Jurkat, Clone E6-1 (cell line): ENCODE measurements at places on chromosomes 7 and 10.

DNA sequence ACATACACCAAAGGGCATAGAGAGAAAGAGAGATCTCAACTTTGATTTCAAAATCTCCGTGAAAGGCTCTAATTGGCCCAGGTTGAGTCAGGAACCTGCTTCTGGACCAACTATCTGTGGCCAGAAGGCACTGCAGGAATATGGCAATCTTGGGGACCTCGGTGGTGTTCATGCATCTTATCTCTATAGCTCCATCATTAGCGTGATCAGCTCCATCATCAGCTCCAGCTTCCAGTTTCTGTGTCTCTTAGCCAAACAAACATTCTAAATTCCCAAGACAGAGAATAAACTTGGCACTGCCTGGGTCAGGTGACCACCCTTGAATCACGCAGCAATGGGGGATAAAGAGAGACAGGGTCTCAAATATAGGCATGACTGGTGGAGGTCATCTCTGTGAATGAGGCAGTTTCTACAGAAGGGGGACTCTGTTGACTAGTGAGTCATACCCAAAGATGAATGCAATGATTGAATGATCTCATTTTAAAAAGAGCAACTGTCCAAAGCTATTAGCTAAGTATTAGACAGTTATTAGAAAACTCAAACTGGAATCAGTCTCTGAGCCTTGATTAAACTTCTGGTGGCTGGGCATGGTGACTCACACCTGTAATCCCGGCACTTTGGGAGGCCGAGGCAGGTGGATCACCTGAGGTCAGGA lies 5.4 kb upstream of the NRF1 start:
- DNase-seq = no peak

- DNase-seq = no peak
These were observed 10.6 kb upstream of the PLEKHS1 start for GRCh38 chr10:113740850-113741249.

DNA sequence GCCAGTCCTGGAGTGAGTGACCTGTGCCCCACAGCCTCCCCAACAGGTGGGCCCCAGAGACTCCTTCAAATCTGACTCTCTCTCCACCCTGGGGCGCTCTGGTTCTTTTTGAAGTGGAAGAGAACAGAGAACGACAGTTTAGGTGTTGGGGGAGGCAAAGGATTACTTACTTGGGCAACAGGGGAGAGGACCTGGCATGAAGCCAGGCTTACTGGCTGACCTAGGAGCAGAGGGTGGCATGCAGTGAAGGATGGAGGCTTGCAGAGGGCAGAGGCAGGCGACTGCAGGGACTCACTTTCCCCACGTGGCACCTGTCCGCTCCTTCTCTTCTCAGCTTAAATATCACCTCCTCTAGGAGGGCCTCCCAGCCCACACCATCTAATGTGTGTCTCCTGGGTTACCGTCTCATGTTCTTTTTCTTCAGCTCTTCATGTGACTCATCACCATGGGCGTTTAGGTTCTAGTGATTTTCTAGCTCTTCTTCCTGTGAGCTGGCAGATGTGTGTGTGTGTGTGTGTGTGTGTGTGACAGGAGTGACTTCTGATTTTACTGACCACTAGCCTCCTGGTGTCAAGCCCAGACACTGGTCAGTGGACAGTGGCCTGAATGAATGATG lies 15.5 kb downstream of the LZTS2 start:
- DNase-seq = no peak

- DNase-seq = no peak
These were observed 19.1 kb upstream of the PRF1 start for GRCh38 chr10:70621503-70622078.

DNA sequence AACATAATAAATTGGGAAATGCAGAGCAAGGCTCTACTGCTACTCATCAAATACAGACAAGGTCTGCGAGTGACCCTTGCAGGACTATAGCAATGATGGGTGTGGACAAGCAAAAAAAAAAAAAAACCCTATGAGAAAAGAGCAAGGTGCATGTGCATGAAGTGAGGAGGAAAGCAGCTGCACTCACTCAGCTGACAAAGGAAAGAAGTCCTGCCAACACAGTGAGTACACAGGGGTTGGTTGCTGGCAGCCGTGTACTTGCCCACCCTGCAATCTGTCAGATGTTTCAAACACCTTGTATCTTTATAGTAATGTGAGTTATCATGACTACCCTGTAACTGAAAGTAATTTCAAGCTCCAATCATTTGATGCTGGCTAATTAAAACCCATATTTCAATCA lies 20.5 kb downstream of the CHCHD3 start:
- no peak for DNase-seq

DNA sequence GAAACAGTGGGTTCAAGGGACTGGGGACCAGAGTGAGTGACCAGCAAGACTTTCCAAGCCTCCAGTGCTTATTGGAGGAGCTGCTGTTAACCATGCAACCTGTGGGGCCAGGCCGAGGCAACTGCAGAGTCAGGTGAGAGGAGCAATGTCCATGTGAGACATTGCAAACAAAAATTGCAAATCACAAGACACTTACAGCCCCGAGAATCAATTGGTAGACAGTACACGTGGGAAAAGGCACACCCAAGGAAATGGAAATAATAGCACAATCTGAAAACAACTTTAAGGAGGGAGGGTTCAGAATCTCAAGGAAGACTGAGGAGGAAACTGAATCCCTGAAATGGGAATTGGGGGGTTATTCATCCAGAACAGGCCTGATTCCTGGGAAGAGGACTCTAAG lies 72.6 kb downstream of the GLRX3 start:
- DNase-seq = no peak

DNA sequence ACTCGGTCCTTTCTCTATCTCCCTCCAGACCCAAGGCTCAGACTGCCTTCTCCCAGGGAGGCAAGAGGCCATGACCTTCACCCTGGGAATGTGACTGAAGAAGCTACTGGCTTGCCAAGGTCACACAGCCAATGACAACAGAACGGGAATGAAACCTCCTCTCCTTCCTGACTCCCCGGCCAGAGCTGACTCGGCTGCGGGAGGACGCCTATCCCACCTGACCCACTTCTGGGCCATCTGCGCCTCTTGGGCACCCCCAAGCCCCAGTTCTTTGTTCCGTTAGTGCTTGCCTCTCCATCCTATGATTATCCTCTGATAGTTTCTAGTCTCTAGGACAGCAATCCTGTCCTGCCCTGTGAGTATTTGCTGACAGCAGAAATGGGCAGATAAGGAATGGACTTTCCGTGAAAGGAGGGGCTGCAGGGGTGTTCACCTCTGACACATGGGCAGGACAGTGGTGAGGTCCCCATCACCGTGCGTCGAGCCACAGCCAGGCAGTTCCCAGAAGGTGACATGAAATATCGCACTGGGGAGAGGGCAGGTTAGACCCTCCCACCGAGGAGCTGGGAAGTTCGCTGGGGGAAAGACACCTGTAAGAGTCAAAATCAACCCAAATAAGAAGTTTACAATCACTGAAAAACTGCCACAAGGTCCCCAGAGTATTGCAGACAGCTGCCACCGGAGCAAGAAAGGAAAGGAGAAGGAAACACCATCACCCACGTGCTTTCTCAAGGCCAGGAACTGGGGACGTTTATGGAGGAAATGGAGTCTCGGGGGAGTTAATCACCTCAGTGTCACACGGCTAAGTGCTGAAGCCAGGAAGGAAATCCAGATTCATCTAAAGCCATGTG lies 63.0 kb downstream of the INSIG1 start:
- DNase-seq = no peak

GRCh38 chr10:30036811-30037210 lies 22.6 kb downstream of the JCAD start:
- DNase-seq = no peak

GRCh38 chr7:72234086-72234485 lies 178.1 kb downstream of the CALN1 start:
- no peak for DNase-seq

DNA sequence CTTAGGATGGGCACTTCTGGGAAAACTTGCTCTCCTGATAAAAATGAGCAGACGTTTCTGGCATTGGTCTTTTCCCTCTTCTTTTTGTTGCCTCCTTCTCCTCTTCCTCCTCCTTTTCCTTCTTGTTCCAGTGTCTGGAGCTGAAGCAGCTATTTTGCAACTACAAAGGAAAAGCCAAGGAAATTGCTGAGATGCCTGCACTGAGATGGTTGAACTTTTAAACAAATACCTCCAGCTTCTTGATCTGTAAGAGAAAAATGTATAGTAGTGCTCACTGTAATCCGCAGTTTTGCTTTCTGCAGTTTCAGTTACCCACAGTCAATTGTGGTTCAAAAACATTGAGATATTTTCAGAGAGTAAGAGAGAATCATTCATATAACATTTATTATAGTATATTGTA lies 7.5 kb upstream of the SND1 start:
- DNase-seq = no peak

DNA sequence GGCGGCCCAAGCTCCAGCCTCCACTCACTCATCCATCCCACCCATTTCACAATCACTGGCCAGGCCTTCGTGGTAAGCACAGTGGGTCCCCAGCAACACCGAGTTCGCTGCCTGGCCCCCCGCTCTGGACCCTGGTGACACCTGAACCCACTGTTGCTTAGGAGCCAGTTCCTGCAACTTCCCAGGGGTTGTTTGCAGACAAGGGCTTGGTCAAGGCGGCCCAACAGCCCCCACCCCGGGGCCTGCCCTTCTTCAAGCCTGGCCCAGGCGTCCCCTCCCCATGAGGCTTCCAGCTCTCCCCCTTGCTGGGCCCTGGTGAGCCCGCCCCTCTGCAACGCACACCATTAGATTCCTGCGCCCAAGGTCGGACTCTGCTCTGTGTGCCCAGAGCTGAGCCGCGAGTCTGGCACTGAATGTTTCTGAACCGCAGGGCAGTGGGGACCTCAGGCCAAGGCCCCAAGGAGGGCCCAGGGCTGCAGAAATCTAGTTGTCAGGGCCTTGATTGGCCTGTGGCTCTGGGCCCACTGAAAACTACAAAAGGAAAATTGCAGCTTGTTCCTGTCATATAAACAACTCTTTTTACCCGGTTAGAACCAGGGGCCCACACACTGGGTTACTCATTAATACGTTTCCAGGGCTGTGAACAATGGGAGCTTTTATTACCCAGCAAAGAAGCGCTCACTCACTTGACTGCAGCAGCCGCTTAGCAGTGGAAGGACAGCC lies 2.1 kb upstream of the COX19 start:
- DNase-seq = no peak

- no peak for DNase-seq
These were observed 69.6 kb downstream of the SHOC2 start for GRCh38 chr10:110989016-110989415.

DNA sequence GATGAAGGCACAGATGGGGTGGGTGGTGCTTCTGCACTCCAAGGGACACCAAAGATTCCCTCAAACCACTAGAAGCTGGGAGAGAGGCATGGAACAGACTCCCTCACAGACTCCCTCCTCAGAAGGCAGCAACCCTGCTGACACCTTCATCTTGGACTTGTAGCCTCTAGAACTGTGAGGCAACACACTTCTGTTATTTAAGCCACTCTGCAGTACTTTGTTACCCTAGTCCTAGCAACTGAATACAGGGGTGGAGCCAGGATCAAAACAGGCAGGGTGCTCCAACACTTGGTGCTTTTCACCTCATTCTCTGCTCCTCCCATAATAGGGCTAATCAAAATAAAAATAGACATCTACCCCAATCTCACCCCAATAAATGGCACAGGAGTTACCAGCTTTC lies 2.3 kb upstream of the GSTO1 start:
- DNase-seq = no peak

DNA sequence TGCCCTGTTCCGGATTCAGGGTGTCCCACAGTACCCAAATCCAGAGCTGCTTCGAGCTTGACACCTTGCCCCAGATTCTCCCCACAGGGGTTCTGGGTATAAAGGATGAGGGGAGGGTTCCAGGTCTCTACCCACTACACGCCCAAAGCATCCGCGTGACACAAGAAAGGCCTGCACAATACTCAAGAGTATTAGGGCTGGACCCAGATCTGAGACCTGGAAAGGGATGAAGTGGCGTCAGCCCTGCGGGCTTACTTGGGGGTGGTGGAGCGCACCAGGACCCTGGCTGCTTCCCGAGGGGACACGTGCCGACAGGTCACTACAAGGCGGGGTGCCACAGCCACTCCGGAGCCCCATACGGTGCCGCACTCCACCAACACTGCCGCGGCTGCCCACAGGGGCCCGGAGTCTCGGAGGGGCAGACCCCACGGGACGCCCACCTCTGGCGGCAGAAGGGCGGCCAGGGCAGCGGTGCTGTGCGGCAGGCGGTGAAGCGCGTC lies 1.3 kb downstream of the TYSND1 start:
- DNase-seq = no peak

DNA sequence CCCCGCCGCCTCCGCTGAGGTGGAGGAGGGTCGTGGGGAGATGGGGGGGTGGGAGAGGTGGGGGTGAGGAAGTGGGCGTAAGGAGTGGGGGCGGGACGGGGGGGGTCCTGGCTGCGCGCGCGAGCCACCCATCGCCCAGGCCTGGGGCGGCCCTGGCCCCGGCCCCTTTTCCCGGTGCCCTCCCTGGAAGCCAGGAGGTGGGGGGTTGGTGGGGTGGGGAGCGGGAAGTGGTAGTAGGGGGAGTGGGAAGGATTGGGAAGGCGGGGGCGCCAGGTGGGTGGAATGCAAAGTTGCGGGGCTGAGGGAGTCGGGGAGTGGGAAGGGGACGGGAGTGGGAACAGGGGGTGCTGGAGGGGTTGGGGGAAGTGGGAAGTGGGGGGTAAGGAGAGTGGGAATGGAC lies 319 bp upstream of the MMD2 start:
- DNase-seq = no peak

DNA sequence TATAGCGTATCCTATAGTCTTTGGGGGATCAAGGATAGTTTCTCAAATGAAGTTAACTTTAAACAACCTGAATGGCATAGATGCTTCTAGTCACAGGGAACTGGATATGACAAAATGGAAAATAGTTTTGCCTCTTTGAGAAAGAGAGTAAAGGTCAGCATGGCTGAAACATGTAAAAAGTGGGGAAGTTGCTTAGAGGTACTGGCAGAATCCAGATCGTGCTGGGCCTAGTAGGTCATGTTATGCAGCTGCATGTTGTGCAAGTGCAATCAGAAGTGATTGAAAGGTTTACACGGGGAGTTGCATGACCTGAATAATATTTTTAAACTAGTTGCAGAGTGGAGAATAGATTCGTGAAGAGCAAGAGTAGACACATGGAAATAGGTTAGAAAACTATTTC lies 201.1 kb upstream of the HDAC9 start:
- no peak for DNase-seq

GRCh38 chr7:13724191-13724976 lies 265.1 kb downstream of the ETV1 start:
- DNase-seq = no peak

- no peak for DNase-seq
These were observed 1110.6 kb downstream of the TYW1 start for GRCh38 chr7:68107261-68107660.

DNA sequence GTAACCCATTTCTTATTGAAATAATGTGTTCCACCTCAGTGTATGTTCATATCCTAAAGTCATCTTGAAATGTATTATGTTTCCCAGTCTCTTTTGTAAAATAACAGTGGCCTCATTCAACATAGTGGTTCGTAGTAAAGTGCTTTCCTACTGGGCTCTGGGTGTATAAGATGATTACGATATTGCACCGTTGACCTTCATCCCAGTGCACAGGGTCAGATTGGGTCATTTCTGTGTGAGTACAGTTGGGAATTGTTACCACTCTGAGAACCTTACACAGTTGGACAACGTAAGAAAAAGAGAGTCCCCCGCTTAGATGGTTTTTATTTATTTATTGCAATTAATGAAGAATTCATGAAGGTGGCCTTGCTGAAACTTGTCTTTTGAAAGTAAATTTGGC lies 135.6 kb downstream of the CHN2 start:
- DNase-seq = no peak

- DNase-seq = no peak
These were observed 179.0 kb downstream of the DGKI start for GRCh38 chr7:137667633-137668387.

- no peak for DNase-seq
These were observed 210.3 kb downstream of the GPAM start for GRCh38 chr10:111973306-111973705.

- no peak for DNase-seq
These were observed 16.7 kb downstream of the DLG5 start for GRCh38 chr10:77909749-77910375.
